ENCODE measurements at places on chromosomes 13 and 19.

DNA sequence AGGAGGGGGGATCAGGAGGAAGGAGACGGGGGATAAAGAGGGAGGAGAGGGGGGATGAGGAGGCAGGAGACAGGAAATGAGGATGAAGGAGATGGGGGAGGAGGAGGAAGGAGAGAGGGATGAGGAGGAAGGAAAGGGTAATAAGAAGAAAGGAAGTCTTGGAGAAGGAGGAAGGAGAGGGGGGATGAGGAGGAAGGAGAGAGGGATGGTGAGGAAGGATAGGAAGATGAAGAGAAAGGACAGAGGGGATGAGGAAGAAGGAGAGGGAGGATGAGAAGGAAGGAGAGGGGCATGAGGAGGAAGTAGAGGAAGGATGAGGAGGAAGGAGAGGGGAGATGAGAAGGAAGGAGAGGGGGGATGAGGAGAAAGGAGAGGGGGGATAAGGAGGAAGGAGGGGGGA lies 13.0 kb upstream of the VSTM2B start:
- DNase-seq: no peak

GRCh38 chr13:72805676-72806346 lies 23.9 kb downstream of the PIBF1 start:
- no peak for DNase-seq

DNA sequence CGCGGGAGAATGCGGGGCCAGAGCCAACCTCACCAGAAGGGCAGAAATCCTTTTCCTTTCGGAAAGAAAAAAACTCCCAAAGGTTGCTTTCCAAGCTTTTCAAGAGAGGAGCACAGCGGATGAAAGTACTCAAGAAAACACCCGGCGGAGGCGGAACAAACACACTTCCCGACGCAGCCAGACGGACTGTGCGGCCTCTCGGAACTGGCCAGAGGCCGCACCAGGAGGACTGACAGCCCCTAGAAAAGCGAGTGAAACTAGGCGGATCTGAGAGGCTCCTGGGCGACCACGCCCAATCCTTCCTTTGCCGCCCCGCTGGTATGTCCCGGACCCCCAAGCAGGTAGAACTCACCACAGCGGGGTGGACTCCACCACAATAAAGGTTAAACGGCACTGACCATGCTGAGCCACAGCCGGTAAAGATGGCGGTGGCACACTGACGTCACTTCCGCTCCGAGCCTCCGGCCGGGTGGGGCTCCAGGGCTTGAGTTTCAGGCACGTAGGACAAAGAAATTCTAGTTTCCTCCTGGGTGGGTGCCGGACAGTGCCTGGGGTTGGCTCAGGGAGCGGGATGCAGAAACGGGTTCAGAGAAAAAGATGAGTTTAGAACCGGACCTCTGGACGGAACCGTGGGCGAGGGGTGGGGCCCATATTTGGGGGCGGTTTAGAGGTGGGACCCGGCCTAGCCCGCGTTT lies at the start of gene ZNF562:
Gene ZNF562 (minus strand): TSS at position 438 of the 695 bp plus-strand sequence. CDS start 14,356 bp downstream, outside the sequence.
- DNase-seq: peak; percentile 60

DNA sequence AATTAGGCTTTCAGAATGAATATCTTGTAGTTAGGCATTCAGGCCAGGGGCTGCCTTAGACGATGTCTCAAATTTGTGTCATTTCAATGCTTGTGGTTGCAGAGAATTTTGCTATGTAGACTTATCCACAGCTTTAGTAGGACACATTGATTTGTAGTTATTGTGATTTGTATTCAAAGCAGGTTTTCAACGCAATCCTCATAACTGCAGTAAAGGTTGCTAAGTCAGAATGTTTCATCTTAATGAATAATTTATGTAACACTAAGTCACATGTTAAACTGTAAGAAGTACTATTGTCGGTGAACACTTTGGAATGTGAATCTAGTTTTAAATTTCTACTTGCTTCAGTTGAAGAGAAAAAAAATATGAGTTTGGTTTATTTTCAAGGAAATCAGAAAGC lies 1117.2 kb upstream of the SPRY2 start:
- DNase-seq: no peak

- peak; percentile 54 for DNase-seq
These were observed 25.9 kb downstream of the GRIN2D start for GRCh38 chr19:48419158-48419920.

DNA sequence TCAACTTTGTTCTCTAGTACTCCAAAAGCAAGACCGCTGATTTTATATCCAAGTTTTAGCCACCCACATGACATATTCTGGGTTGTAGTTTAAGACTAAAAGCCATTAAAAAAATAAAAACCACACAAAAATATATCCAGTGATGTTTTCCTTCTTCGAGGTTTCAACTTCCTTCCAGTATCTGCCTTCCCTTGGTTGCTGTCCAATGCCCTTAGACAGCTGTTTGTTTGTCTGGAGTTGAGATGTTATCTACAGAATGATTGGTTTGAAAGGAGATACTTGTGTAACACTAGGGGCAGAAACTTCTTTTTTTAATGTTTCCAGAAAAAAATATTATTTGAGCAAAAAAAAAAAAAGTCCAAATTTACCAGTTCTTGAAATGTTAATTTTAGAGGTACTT lies 591.5 kb upstream of the PCDH9 start:
- no peak for DNase-seq

- no peak for DNase-seq
These were observed 66.1 kb downstream of the LHFPL6 start for GRCh38 chr13:39536906-39537305.

DNA sequence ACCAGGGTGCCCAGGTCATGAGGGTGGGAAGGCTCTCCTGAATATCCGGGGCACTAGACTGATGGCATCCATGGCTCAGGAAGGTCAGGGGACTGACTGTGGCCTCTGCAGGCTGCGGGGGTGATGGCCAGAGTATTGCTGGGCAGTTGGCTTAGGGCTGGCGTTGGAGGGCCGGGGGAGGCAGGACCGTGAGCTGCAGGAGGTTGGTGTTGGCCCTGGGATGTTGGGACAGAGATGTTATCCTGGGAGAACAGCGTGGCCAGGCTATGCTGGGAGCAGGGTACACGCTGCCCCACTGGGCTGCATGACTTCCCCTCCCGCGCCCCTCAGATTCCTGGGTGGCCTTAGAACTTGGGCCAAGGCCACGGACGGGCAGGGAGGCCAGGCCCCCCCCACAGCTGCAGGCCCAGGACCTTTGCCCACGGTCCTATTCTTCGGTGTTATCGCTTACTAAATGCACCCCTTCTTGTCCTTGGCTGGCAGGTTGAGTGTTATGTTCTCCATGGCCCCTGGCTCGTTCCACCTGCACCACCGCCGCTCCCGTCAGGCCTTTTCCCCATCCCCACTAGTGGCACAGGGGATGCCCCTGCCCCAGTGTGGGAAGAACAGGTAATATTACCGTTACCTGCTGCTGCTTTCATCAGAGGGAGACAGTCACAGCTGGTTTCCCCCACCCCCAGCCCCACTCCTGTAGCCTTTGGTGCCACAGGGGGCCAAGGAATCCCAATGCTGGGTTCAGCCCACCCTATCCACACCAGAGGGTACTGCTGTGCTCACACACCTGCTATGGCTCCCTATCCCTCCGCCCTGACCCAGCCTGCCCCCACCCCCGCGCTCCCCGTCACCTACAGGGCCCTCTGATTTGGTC lies 3.2 kb upstream of the ISYNA1 start:
- no peak for DNase-seq

GRCh38 chr13:23399347-23399746 lies 34.2 kb downstream of the SACS start:
- no peak for DNase-seq

All from activated CD4-positive, alpha-beta T cell treated with anti-CD3 and anti-CD28 coated beads for 24 hours (primary cell).